Activated T-cell treated with anti-CD3 and anti-CD28 coated beads, Interleukin-2, amount 50 U/mL, for 24 hours (primary cell): ENCODE measurements at places on chromosomes 7 and 10.

DNA sequence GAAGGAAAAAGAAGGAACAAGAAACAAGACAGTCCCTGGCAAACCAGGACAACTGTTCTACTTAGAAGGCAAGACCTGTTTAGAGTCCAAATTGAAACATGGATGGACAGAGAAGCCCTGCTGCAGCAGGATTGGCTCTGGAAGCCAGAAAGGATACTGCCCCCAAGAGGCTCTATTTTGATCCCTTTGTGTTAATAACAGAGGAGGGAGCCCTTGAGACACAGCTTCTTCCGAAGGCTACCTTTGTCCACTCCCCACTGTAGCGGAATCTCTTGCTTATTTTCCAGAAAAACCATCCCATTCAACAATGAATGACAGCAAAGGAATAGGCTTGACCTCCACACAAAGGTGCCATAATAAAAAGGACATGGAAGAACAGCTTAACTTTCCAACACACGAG, 120.3 kb upstream of the FOXK1 start:
- DNase-seq: no peak

DNA sequence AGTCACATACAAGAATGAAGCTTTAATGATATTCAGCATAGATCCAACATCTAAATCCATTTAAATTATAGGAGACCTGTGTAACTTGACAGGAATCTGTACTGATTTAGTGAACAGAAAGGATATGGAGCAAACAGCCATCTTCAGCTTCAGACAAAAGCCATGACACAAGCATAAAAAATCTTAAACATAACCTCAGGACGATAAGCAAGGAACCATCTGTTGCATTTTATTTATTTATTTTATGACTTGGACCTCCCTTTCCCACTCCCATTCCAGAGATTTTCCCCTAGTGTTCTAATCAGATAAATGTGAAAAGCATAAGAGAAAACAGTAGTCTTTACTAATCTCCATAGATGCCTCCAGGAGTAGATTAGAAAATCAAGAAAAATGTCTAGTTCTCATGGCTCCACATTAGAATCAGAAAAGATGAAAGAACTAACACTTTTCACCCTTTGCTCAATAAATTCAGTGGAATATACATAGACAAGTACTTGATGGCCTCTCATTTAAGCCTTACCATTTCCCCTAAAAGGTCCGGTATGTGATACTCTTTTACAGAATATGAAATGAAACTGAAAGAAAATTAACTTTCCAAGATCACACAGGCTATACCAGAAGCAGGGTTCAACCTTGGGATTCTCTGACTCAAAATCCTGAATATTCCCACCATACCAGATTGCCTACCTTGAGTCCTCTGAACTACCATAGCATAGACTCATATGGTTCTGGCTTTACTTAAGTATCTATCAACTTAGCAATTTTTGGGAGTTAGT, 15.2 kb downstream of the CACNA2D1 start:
- DNase-seq: no peak

DNA sequence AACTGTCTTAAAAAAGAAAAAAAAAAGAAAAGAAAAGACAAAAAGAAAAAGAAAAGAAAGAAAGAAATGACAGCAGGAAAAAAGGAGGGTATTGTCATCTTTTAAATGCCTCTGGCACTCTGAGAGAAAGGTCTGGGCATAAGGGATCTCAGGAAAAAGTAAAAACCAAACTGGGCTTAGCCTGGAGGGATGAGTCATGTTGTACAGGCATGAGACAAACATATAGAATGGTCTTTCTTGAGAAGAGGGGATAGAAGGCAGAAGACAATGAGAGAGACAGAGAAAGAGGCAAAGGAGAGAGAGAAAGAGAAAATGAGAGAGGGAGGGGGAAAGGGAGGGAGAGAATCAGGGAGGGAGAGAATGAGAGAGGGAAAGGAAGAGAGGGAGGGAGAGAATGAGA, 32.3 kb upstream of the KCNMA1 start:
- no peak for DNase-seq

GRCh38 chr10:46223064-46223480, 63.7 kb upstream of the ANTXRL start:
- peak; percentile 35 for DNase-seq

DNA sequence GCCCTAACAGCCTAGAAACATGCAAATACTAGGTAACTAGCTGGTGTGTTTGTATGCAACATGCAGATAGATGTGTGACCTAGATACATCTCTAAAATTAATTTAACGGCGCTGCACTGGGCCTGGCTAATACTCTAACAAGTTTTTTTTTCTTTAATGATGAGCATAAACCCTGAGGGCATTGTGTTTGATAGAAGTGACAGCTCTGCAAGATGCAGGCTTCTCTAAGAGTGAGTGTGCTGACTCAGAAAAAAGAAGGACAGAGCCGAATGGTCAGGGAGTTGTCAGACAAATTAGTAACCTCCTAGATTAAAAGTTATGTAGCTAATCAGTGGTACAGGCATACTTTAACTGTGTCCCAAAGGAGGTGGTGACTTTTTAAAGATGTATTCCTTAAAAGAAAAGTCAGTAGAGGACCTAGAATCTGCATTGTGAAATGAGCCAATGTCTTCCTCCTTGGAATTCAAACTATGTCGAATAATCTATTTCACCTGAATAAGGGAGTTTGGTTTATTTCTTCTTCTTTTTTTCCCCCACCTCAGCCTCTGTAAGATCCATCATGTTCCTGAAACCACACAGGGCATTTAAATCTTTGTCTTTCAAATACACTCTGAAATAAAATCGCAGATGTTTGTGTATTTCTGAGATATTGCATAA, 315.1 kb downstream of the GFRA1 start:
- DNase-seq: no peak

- DNase-seq: no peak
Measured at GRCh38 chr7:158323741-158324396, 263.8 kb downstream of the PTPRN2 start.

- DNase-seq: no peak
Measured at GRCh38 chr10:119807960-119808697, 64.5 kb downstream of the MCMBP start.

- no peak for DNase-seq
Measured at GRCh38 chr10:109975244-109976190, 32.3 kb upstream of the ADD3 start.

GRCh38 chr10:14439451-14440259, 108.9 kb upstream of the FRMD4A start:
- no peak for DNase-seq

- DNase-seq: no peak
Measured at GRCh38 chr10:79079490-79080355, 11.0 kb downstream of the ZMIZ1 start.

DNA sequence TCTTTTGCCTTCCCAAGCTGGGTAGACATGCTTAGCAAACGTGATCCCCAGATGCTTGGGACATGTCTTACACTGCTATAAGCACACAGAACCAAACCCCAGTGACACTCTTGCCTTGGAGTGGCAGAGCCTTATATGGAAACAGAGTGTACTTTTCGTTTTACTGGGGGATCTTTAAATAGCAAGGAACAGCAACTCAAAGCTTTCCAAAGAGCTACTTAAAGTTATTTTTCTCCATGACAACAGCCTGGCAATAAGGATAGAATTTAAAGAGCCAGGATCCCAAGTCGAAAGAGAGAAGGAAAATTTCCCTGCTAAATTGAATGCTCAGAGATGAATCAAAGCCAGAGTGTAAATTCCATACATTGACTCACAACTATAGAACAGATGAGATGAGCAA, 67.8 kb downstream of the ZNF365 start:
- no peak for DNase-seq

- DNase-seq: no peak
Measured at GRCh38 chr7:77434570-77435275, 18.6 kb upstream of the GSAP start.

- DNase-seq: no peak
Measured at GRCh38 chr10:124112891-124113580, 19.6 kb upstream of the CHST15 start.

GRCh38 chr10:871951-872403, 59.5 kb downstream of the LARP4B start:
- no peak for DNase-seq
